Spinal cord (tissue), 10 donors: ENCODE measurements at places on chromosomes 11 and 22. TPM values are rescaled to one million over a fixed set of nuclear protein-coding genes. Genes with fewer than 3 reads are reported as not detected.

Gene FKBP2
- total RNA-seq = 43.6 TPM

Gene KCNE3
- 16.1 TPM for total RNA-seq

Gene ADAMTS15
- 30.4 TPM for total RNA-seq

Gene KRTAP5-8
- not detected for total RNA-seq

Gene LMO2
- total RNA-seq = 72.7 TPM

Gene CARD10
- total RNA-seq = 12.6 TPM
